ENCODE measurements at places on chromosomes 3 and 15. TPM values are rescaled to one million over a fixed set of nuclear protein-coding genes. Genes with fewer than 3 reads are reported as not detected.

The PLXND1 gene
- 24.1 TPM for total RNA-seq

The GOLGA6L10 gene
- total RNA-seq = 6.4 TPM

The PLS1 gene
- 1.5 TPM for total RNA-seq

The ZNF80 gene
- not detected for total RNA-seq

The SLC12A8 gene
- total RNA-seq = 0.98 TPM

The HACD3 gene
- 98.1 TPM for total RNA-seq

The TRPM1 gene
- not detected for total RNA-seq

The CCDC9B gene
- total RNA-seq = 1.5 TPM

The LMAN1L gene
- total RNA-seq = not detected

The PCBP4 gene
- total RNA-seq = 32.5 TPM

The TGM5 gene
- total RNA-seq = not detected

The TEX55 gene
- not detected for total RNA-seq

The GHSR gene
- total RNA-seq = not detected

The EPHA6 gene
- total RNA-seq = 51.1 TPM

The HGD gene
- total RNA-seq = 0.98 TPM

The NEK10 gene
- total RNA-seq = 18.7 TPM

The KNG1 gene
- total RNA-seq = not detected

The SLC12A1 gene
- total RNA-seq = 0.98 TPM

The NDUFB4 gene
- total RNA-seq = 25.8 TPM

The SI gene
- not detected for total RNA-seq

The NIPA2 gene
- 34.7 TPM for total RNA-seq

The MME gene
- total RNA-seq = 1.2 TPM

The CGNL1 gene
- total RNA-seq = 5.2 TPM

The ATR gene
- total RNA-seq = 22.6 TPM

The LXN gene
- 3.2 TPM for total RNA-seq

The SST gene
- 17.9 TPM for total RNA-seq

The LTK gene
- total RNA-seq = under 0.01 TPM

The SAMMSON gene
- total RNA-seq = not detected

Measured in temporal lobe (tissue), 4 donors.